ENCODE measurements at places on chromosomes 1 and 21. TPM values are rescaled to one million over a fixed set of nuclear protein-coding genes. Genes with fewer than 3 reads are reported as not detected.

F13B gene
- not detected for total RNA-seq

OR2L3 gene
- not detected for total RNA-seq

NTRK1 gene
- 0.37 TPM for total RNA-seq

MROH7 gene
- total RNA-seq = 7.5 TPM

F11R gene
- 35.2 TPM for total RNA-seq

DNA sequence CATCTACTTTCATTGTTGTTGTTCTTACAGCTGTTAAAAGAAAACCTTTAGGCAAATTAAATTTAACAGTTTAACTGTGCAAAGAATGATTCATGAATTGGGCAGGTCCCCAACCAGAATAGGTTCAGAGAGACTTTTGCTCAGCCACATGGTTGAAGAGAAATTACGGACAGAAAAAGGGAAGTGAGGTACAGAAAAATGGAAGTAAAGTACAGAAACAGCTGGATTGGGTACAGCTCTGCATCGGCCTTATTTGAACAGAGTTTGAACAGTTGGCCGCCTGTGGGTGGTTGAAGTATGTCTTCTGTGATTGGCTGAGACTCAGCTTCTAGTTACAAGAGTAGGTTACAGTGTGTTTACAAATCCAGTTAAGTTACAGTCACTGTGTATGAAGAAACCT, 210.1 kb downstream of the FGGY start:
- DNase-seq = no peak

- DNase-seq = no peak
These were observed 195.1 kb downstream of the PTPRC start for GRCh38 chr1:198833706-198834503.

DNA sequence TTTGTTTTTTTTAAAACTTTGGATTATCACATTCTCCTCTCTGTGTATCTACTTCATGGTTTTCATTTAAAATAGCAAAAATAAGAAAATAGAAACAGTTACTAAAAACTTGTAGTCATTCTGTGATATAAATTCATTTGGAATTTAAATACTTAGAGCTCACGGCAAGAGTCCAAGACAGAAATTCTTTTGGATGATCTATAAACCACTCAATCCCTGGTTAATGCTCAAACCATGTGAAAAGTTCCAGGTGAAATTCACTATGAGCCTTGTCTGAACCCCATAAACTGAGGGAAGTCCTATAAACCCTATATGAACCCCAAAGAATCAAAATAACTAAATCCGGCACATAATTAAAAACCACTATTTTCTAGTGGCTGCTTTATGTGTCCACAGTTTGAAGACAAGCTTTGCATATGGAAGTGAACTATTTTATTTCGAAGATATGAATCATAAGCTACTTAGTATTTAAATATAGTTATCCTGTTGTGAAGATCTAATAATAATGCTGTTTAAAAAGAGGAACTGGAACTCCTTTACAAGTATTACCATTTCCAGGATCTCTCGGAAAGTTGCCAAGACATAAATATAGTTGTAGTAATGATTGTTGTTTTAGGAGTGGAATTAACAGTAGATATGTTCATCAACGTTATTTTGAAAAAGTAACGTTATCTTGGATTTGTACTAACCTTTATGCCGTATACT, 163.5 kb downstream of the NFIA start:
- DNase-seq = no peak

- no peak for DNase-seq
These were observed 37.4 kb downstream of the CC2D1B start for GRCh38 chr1:52328615-52329014.

GRCh38 chr1:95384567-95384966, 150.6 kb downstream of the RWDD3 start:
- DNase-seq = no peak

- DNase-seq = no peak
These were observed 47.7 kb downstream of the UTP25 start for GRCh38 chr1:209875515-209875914.
